T-helper 1 cell (primary cell): ENCODE measurements at places on chromosomes 5 and 9.

DNA sequence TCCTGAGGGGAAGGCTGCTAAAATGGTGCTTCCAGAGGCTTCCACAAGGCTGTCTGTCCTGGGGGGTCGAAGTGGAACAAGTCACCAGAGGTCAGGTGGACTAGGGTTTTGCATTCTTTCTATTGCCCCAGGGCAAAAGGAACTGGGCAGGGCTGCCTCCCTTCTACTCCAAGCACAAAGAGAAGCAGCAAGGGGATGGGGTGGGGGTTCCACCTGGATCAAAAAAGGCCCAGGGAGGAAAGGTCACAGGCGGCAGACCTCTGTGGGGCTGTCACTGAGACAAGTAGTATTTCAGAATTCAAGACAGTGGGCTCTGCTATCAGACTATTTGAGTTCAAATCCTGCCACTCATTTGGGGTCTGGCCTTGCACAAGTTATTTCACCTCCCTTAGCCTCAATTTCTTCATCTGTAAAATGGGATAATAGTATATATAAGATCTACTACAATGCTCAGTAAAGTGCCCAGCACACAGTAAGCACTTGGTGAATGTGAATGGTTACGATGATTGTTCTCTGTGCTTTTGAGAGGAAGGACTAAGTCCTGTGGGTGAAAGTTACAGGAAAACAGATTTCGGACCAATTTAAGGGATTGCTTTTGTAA, 1.9 kb upstream of the ARSI start:
- DNase-seq: no peak

- no peak for DNase-seq
Measured at GRCh38 chr5:172854971-172855370, 20.9 kb downstream of the ERGIC1 start.

- no peak for DNase-seq
Measured at GRCh38 chr9:14186096-14186495, 127.8 kb downstream of the NFIB start.

- no peak for DNase-seq
Measured at GRCh38 chr5:37005252-37005651, 128.7 kb downstream of the NIPBL start.

- DNase-seq: no peak
Measured at GRCh38 chr5:32458880-32459495, 14.4 kb upstream of the ZFR start.
